ENCODE measurements at places on chromosomes 7 and 10.

- DNase-seq = no peak
Measured at GRCh38 chr7:86972072-86972471, 87.4 kb downstream of the ELAPOR2 start.

- no peak for DNase-seq
Measured at GRCh38 chr7:133003052-133003910, 78.6 kb downstream of the CHCHD3 start.

DNA sequence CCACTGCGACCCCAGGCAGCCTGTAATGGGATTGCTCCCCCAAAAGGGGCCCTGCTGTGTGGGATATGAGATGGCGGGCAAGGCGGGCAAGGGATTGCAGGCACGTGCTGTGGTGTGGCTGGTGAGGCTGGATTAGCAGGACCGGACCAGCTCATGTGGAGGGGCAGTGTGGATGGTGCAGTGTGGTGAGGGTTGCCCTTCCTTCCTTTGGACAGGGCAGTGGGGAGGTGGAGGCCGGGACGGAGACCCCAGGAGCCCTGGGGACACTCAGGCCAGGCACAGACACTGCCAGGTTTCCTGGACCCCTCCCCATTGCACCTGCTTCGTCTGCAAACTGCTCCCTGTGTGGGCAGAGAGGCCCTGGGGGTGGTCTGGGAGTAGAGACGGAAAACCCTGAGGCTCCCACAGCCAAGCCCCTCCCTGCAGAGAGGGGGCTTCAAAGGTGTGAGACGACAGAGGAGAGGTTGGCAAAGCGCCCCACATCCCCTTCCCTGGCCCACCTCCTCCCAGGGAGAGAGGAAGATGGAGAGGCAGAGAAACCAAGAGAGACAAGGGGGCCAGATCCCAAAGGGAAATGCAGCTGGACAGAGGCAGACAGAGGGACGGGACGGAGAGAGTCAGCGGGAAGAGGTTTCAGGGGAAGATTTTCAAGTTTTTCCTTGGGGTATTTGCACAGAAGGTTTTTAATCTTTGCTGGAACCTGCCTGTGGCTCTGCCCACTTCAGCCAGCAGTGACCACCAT lies 89.2 kb downstream of the MICALL2 start:
- DNase-seq = no peak

GRCh38 chr7:40978047-40978446 lies 724.8 kb downstream of the INHBA start:
- DNase-seq = no peak

- no peak for DNase-seq
Measured at GRCh38 chr10:126945351-126946030, 40.3 kb downstream of the DOCK1 start.

- no peak for DNase-seq
Measured at GRCh38 chr7:79165225-79165624, 288.2 kb downstream of the MAGI2 start.

- DNase-seq = no peak
Measured at GRCh38 chr10:102342958-102343357, 52.5 kb upstream of the NFKB2 start.

GRCh38 chr7:30493228-30493627 lies 11.4 kb downstream of the GGCT start:
- no peak for DNase-seq

DNA sequence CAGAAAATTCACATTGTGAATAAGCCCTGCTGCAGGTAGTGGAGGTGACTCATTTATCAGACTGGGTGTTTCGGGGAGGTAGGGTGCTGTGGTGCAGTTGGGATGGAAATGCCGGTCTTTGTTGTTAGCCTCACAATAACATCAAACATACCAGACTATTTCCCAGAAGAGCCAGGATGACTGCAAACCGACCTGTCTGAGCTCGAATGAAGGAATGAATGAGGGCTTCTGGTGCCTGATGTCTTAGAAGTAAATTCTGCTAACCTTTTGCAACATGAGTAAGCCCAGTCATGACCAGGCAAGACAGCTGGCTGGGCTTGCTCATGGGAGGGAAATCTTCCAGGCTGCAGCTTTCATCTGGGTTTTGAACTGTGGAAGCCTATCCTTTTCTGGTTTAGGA lies 2.4 kb upstream of the VDAC2 start:
- no peak for DNase-seq

DNA sequence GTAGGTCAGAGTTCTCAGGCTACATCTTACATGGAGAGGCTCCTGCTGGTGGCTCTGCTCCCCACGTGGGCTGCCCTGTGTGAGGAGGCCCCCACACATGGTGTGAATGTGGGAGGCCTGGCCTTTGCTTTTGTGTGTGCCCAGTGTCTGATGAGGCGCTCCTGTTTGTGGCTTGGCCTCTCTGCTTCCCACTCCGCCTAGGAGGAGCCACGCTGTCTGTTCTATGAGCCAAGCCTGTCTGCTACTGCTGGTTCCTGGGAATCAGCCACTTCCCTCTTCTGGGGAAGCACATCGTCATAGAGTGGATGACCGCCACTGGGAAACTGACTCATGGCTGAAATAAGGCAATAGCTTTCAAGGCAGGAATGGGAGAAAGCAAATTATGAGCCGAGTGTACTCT lies 87.1 kb downstream of the CYP26A1 start:
- DNase-seq = no peak

DNA sequence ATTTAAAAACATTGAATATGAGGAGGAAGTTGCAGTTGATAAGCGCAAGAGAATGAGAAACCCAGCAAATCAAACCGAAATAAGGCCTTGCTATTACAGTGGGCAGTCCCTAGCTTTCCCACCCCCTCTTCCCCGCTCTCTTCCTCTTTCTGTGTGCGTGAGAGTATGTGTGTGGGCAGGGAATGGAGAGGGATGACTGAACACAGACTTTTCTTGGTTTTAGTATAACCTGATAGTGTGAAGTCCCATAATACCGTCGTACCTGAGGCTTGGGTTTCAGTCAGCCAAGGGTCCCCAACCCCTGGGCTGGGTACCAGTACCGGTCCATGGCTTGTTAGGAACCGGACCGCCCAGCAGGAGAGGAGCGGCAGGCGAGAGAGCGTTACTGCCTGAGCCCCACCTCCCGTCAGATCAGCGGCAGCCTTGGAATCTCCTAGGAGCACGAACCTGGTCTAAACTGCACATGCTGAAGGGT lies 255.3 kb downstream of the CELF2 start:
- DNase-seq = no peak

GRCh38 chr7:30863706-30864035 lies 48.0 kb upstream of the AQP1 start:
- DNase-seq = no peak

DNA sequence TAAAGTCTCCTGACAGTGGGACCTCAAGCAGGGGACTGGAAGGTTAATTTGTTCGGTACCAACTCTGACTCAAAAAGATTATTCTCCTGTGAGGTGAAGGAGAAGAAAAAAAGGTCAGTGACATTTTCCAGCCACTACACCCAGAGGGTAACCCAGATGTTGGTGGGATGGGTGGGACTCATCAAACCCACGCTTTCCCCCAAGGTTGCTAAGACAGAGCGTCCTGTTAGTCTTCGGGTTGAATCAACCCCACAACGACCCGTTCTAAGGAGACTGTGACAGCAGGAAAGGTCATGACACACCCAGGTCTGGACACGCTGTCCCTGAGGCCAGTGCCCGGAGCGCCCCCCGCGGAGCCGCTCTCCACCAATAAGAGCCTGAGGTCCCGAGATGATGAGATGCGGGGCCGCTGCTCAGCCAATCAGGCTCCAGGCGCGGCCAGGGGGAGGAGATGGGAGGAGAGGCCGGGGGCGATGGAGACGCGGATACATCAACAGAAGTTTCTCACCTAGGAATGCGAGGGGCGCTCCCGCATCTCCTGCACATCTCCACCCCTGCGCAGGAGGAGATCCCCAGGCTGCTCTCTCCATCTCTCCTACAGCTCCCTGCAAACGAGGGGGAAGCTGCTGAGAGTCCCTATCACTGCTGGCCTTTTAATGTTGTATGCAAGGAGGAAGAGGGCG lies at the start of gene WNT16:
Gene WNT16, plus strand, starts transcription at position 493 of the 683 bp plus-strand sequence. CDS start 293 bp downstream, outside the sequence.
- peak; percentile 25 for DNase-seq

DNA sequence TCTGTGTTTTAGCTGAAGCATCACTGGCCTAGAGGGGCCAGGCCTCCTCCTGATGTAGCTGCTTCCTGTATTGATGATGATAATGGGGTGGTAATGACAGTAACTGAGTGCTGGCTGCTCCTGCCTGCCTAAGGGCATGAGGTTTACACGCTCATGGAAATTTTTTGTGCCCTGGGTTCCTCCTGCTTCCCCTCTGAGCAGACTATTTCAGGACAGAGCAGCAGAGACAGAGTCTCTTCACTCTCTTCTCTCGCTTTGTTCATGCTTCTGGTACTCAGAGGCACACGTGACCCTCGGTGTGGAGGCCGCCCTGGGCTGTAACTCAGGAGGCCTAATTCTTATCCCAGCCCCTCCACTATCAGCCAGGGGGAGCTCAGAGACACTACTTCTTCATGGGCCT lies 27.9 kb downstream of the LRRC20 start:
- no peak for DNase-seq

DNA sequence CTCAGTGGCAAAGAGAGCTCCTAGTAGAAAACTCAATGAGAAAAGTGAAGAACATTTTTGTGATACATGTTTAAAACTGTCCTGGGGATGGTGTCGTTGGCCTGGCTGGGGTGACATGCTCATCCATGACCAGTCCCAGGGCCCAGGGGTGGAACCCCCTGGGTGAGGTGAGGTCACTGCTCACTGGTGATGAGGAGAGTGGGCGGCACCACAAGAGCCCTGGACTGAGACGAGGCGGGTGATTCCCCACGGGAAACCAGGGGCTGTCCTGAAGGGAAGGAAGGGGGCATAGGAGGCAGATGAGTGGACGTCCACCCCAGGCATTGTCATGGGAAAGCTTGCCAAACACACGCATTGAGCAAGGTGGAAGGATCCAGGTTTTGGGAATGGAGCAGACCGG lies 54.6 kb downstream of the HTR5A start:
- no peak for DNase-seq
